Colonic mucosa (tissue), 4 donors: ENCODE measurements at places on chromosomes 5 and 9. TPM values are rescaled to one million over a fixed set of nuclear protein-coding genes. Genes with fewer than 3 reads are reported as not detected.

The GARNL3 gene
- 4.1 TPM for total RNA-seq

The SIGMAR1 gene
- total RNA-seq, result 114 TPM

The PCDHB10 gene
- total RNA-seq, result 0.17 TPM

The SPOCK1 gene
- 2.1 TPM for total RNA-seq

The KCNV2 gene
- not detected for total RNA-seq

The OR5C1 gene
- total RNA-seq, result not detected

The CDO1 gene
- total RNA-seq, result 0.27 TPM

The F12 gene
- total RNA-seq, result 14.7 TPM

The PCDHB12 gene
- 0.56 TPM for total RNA-seq

The SPINK13 gene
- total RNA-seq, result not detected
